ENCODE measurements at places on chromosomes 11 and 22. TPM values are rescaled to one million over a fixed set of nuclear protein-coding genes. Genes with fewer than 3 reads are reported as not detected.

DNA sequence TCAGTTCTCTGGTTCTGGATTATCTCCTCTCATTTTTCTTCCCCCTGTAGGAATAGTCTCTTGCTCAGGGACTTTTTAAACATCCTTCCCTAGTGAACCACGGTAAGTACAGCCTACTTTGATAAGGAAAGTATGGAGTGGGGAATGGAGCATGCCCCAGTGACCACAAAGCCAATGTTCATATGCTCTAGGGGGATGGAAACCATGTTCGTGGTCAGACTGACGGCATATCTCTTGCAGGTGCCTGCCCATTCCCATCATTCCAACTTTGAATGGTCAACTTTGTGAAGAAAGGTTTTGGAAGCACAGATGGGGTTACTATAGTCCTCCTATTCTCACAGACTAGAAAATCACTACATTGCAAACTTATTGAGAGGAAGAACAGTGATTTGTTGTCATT, 332.5 kb upstream of the NCAM1 start:
- DNase-seq, result no peak

- no peak for DNase-seq
These were observed 237.7 kb downstream of the BUD13 start for GRCh38 chr11:116535120-116535519.

ADM gene
- 357 TPM for polyA plus RNA-seq

DNA sequence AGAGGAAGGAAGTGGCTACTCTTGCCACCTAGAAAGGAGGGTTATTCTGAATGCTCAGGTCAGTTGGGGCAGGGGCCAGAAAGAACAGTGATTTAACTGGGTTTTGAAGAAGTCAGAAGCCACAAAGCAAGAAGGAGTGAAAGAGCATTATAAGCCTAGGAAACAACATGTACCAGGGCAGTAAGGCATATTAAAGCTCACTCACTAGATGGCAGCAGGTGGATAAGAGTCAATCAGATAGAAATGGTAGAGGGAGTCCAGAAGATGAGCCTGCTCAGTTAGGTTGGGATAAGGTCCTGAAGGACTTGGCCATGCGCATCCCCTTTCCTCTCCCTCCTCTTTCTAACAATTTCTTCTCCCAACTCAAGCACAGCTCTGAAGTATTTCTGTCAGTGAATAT, 22.0 kb upstream of the PATE1 start:
- DNase-seq, result peak; percentile 4

HIRA gene
- polyA plus RNA-seq, result 22.6 TPM

DNA sequence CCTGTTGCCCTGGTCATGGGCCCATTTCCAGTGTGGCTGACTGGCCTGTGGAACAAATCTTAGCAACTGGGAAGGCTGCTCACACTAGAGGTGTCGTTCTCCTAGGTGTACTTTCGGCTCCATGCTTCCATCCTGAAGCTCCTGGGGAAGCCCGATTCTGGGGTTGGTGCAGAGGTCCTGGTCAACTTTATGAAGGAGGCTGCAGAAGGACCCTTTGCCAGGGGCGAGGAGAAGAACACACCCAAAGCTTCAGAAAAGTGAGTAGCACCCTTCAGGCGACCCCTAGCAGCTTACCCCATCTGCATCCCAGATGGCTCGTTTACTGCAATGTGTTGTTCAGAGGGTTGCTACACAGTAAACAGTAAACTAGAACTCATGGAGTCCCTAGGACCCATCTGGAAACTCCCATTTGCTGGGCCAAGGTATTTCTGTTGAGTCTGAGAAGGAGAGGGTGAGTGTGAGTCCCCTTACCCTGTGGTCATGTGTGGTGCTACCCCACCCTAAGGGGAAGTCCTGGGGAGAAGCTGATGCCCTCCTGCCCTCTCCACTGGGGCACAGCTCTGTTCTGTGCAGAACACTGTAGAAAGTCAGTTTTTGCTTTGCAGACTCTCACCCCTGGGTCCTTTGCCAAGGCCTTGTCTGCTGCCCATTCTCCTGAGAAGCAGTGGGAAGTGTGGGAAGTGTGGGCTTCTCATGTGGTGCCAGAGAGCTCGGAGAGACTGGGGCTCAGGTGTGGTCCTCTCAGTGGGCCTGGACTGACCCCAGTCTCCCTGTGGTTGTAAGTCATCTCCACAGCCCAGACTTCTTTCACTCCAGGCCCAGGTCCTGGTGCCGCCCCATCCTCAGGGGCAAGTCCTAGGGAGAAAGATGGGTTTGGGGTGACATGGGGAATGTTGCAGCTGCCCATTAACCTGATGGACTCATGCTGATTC, 85.0 kb downstream of the CABIN1 start:
- no peak for DNase-seq

CSNK2A3 gene
- 1.2 TPM for polyA plus RNA-seq

DNA sequence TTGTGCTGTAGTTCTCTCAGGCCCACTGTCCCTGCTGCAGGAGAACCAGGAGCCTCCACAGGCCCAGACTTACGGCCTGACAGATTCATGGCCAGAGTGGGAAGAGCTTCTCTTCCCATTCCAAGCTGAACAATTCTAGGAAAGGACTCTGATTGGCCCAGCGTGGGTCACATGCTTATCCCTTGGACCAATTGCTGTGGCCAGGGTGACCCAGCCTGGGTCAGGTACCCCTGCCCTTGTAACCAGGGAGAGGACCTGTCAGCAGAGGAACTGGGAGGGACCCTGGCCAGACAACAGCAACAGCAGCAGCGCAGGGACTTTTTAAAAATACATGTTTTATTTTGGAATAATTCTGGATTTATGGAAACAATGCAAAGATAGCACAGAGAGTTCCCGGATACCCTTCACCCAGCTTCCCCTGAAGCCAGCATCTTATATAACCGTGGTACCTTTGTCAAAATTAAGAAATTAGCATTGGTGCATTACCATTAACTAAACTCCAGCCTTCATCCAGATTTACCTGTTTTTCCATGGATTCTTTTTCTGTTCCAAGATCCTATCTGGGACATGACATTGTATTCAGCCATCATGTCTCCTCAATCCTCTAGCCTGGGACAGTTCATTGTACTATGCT, 8.8 kb upstream of the ELFN2 start:
- DNase-seq, result no peak

DEFB131B gene
- not detected for polyA plus RNA-seq

Measured in IMR-90 (cell line).